ENCODE measurements at places on chromosomes 5 and 9.
A peak's percentile ranks its signal among the peaks of the same experiment; 100 is the strongest.

- no peak for DNase-seq
Measured at GRCh38 chr9:130296783-130297055, 31.2 kb downstream of the HMCN2 start.

GRCh38 chr5:96602776-96603175, 59.4 kb upstream of the CAST start:
- no peak for DNase-seq

- DNase-seq = no peak
Measured at GRCh38 chr9:134442085-134442474, 115.8 kb downstream of the RXRA start.

DNA sequence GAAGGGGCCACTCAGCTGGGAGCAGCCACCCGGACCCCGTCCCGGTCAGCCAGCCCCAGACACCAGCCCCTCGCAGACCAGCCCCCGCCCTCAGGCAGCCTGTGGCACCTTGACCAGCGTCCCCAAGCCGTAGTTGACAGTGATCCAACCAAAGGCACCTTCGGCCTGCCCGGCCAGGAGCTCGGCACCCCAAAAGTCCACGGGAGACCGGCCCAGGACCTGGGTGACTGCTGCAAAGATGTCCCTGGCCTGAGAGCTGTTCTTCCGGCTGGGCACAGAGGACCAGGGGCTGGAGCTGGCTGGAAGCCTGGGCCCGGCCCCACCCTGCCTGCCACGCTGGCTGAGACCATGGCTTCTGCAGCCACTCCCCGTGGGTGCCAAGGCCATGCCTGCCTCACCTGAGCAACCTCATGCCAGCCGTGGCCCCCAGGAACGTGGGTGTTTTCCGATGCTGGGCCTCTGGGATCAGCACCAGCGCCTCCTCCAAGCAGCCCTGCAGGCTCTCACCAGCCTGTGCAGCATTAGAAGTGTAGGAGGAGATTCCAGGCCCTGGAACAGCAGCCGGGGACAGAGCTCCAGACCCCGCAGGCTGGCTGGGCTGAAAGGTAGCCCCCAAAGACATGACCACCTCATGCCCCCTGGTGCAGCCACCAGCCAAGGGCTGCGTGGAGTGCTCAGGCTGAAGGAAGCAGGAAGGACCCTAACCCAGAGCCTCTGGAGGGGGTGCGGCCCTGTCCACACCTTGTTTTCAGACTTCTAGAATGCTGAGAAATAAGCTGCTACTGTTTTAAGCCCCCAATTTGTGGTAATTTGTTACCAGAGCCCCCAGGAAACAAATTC, 4.2 kb downstream of the ENTPD8 start:
- DNase-seq = no peak

GRCh38 chr5:115160975-115161475, 8.7 kb downstream of the TRIM36 start:
- DNase-seq = no peak

DNA sequence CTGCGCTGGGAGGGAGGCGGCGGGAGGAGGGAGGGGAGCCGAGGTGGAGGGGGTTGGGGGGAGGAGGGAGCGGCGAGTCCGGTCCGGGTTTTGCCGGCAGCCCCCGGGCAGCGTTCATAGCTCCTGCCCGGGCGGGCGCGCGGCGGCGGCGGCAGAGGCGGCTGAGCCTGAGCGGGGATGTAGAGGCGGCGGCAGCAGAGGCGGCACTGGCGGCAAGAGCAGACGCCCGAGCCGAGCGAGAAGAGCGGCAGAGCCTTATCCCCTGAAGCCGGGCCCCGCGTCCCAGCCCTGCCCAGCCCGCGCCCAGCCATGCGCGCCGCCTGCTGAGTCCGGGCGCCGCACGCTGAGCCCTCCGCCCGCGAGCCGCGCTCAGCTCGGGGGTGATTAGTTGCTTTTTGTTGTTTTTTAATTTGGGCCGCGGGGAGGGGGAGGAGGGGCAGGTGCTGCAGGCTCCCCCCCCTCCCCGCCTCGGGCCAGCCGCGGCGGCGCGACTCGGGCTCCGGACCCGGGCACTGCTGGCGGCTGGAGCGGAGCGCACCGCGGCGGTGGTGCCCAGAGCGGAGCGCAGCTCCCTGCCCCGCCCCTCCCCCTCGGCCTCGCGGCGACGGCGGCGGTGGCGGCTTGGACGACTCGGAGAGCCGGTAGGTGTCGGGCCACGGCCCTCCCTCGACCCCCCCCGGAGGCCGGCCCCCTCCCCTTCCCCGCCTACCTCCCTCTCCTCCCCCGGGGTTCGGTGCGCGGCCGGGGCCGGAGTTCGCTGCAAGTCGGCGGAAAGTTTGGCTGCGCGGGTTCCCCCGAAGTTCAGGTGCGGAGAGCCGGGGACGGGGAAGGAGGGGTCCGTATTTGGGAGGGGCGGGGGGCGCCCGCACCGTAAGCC, at the start of gene CXXC5:
Gene CXXC5, plus strand, starts transcription at position 145 of the 877 bp plus-strand sequence. CDS start 32,175 bp downstream, outside the sequence.
- DNase-seq = no peak

DNA sequence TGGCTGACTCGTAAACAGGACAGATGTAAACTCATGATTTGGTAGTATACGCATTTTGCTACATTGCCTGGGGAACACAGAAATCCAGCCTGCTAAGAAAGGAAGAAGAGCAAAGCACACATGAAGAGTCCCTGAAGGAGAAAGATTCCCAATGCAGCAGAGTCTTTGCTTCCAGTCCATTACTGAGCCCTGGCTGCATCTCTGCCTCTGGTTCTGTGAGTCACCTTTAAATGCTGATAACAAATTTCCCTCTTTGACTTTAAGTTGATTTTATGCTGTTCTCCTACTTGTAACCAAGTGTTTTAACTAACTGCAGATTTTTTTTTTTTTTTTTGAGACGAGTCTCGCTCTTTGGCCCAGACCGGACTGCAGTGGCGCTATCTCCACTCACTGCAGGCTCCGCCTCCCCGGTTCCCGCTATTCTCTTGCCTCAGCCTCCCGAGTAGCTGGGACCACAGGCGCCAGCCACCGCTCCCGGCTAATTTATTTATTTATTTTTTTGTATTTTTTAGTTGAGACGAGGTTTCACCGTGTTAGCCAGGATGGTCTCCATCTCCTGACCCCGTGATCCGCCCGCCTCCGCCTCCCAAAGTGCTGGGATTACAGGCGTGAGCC, 8.5 kb upstream of the PRXL2C start:
- DNase-seq = no peak

GRCh38 chr9:77215874-77216273, 38.5 kb downstream of the VPS13A start:
- no peak for DNase-seq

DNA sequence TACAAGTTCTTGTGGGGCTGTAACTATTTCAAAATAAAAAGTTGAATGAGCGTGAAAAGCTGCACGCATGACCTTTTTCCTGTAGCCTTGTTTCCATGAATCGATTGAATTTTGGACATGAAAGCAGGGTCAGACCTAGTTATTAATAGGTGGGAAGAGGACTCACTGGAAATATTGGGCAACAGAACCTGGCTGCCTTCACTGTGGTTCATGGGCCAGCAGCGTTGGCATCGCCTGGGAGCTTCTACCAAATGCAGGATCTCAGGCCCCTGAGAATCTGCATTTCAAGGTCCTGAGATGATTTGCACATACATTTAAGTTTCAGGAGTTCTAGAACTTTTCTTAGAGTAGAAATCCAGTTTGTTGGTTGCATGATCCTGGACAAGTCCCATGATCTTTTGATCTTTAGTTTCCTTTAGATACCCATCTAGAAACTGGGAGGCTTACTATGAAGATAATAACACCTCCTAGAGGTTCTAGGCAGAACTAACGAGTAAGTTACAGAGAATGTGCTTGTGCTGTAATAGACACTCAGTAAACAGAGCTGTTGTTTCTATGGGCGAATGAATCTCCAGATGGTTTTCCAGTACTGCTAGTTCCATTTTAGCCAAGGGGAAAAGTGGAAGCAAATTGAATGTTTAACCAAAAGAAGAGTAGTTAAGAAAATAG, 12.4 kb downstream of the ANKRD33B start:
- no peak for DNase-seq

GRCh38 chr5:41763574-41763973, 106.7 kb downstream of the OXCT1 start:
- DNase-seq = no peak

GRCh38 chr9:91991721-91992341, 41.8 kb upstream of the ROR2 start:
- DNase-seq = no peak

GRCh38 chr5:73908395-73908794, 282.4 kb downstream of the ARHGEF28 start:
- DNase-seq = no peak

DNA sequence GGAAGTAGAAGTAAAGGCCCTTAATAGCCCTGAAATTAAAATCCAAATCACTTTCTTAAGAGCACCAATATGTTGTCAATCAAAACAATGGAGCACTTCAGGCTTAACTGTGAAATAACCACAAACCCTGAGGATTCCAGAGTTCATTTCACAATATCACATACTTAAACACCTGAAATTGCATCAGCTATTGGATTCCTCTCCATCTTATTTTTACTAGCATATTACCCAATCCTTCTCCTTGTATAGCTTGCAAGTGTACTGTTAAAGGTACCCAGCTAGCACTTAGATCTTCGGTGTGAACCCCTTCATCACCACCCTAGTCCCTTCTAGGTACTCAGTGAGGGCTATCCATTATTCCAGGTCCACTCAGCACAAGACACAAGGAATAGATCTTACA, 287.3 kb downstream of the EFNA5 start:
- DNase-seq = no peak

DNA sequence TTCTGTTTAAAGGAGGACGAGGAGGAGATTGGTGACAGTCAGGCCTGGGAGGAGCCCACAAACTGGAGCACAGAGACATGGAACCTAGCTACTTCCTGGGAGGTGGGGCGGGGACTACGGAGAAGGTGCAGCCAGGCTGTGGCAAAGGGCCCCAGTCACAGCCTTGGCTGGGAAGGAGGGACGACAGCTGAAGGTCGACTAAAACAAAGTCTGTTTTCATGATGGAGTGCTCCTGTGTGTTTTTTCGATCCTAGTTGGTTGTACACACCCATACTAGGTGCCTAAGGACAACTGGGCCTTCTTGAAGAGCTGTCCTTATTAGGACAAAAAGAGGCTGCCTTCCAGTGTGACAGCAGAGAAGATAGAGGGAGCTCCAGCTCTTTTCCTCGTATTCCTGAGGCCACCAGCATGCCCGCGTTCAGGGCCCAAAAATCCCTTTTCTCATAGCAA, 2.9 kb downstream of the CCDC107 start:
- no peak for DNase-seq

- no peak for DNase-seq
Measured at GRCh38 chr5:1810581-1811101, 9.4 kb downstream of the NDUFS6 start.

- no peak for DNase-seq
Measured at GRCh38 chr5:149419859-149420544, 40.9 kb upstream of the IL17B start.

GRCh38 chr9:135105211-135105745, 17.8 kb downstream of the OLFM1 start:
- no peak for DNase-seq

DNA sequence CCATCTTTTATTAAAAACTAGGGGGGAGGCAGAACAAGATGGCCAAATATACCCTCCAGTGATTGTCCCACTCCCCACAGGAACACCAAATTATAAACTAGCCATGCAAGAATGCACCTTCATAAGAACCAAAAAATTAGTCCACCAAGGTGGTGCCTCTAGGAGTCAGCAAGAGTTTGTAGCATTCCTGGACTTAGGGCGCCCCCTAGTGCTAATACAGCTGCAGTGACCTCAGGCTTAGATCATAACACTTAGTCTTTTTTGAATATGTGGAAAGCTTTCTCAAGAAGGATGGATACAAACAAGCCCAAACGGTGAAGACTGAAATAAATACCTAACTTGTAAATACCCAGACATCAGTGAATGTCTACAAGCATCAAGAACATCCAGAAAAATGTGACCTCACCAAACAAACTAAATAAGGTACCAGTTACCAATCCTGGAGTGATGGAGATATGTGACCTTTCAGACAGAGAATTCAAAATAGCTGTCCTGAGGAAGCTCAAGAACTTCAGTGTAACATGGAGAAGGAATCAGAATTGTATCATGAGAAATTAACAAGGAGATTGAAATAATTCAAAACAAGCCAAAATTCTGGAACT, 19.3 kb downstream of the PPIP5K2 start:
- DNase-seq = peak; percentile 67

DNA sequence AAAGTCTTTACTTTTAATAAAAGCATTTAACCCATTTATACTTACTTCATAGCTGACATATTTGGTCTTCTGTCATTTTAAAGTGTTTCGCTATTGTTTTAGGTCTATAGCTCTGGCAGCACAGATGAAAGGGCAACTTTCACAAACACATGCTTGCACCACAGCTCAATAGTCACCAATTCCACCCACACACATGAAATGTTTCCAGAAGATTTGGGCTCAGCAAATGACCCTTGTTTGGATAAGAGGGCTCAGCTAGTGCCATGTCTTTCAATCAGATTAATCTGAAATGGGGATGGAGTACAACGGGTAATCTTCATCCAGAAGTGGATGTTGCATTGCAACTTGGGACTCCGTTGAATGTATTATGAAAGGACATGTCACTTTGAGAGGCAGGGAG, 176.0 kb downstream of the FGF18 start:
- no peak for DNase-seq

DNA sequence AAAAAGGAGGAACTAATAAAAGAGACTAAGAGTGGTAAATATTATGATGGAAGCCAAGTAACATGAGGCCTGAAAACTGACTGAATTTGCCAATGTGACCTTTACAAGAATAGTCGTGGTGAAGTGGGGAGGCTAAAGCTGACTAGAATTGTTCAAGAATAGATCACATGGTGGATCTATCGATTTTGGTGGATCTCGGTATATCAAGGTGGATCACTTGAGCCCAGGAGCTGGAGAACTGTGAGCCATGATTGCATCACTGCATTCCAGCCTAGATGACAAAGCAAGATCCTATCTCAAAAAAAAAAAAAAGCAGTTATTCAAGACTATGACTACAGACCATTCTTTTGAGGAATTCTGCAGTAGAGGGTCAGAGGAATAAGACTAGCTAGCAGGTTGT, 15.1 kb downstream of the ERMP1 start:
- DNase-seq = no peak

DNA sequence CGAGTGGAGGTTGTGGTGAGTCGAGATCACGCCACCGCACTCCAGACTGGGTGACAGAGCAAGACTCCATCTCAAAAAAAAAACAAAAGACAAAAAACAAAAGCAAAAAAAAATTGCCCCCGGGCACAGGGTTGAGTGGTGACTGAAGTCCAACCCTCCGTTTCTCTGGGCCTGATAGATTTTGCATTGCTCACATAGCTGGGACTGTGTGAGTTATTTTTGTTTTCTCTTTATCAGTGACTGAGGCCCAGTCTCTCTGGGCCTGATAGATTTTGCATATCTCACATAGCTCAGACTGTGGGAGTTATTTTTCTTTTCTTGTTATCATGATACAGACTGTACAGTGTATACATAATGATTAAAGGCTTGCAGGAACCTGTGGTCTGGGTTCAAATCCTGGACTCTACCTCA, 2.6 kb upstream of the SLC28A3 start:
- DNase-seq = no peak
